T-helper 17 cell (primary cell): ENCODE measurements at places on chromosomes 3 and 15. TPM values are rescaled to one million over a fixed set of nuclear protein-coding genes. Genes with fewer than 3 reads are reported as not detected.

TMEM45A gene
- 0.65 TPM for total RNA-seq

- DNase-seq = no peak
Observed at GRCh38 chr15:67761343-67761742, 64.0 kb upstream of the SKOR1 start.

GRCh38 chr3:102026656-102027055, 177.3 kb downstream of the NFKBIZ start:
- DNase-seq = no peak

DNA sequence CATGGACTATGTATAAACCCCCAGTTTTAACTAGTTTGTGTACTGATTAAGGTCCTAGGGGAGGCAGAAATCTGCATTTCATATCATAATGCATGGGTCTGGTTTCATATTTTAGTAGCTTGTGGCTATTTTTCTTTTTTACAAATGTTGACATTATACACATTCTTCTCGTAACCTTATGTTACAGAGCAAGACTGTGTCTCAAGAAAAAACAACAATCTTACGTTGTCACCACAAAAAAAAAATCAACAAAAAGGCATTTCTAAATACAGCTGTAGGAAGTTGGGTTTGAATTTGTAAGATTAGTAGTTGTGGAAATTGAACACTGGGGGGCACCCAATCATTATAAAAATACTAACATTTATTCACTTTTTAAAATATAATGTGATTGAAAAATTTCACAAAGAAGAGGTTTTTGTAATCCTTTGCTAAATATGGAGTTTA, 17.9 kb downstream of the SERP1 start:
- DNase-seq = no peak

ACKR2 gene
- total RNA-seq = 0.35 TPM

GRCh38 chr3:76943058-76943457, 96.8 kb upstream of the ROBO2 start:
- DNase-seq = no peak

- DNase-seq = no peak
Observed at GRCh38 chr3:152334761-152335160, 66.0 kb downstream of the MBNL1 start.

DNA sequence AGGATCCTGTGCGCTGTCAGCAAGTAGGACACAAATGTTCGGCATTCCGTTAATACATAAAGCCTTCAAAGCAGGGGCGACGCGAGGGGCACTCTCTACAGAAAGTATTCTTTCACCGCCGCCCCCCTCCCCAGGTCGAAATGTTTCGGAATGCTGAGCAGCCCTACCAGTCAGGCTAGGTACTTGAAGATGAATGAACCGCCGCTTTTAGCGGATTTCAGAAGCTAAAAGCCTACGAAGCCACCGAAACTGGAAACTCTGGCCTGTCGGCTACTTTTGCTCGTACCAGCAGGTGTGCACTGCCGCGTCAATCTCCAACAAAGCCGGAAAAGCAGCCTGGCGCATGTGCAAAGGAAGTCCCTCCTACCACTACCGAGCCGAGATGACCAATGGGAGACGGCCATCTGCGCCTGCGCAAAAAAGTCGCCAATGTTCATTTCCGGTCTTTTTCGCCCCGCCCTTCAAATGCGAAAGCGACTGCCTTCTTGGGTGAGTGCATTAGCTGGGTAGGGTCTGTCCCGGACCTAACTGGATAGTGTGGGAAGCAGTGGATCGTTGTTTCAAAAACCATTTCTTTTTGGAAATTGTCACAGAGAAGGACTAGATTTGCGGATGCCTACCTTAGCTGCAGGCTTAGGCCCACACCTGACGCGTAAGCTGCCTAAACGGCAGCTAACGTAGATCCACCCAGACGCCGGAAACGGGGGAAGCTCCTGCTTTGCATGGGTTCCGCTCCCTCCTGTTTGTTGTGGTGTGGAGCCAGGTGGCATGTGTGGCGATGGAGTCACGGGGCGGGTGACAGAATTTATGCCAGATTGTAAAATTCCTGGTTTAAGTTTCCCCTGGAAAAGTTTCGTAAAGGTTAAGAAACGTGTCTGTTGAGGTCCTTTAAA, at the start of gene WDR5B:
Gene WDR5B (minus strand): TSS at position 301 of the 893 bp plus-strand sequence. CDS start 534 bp downstream, outside the sequence.
- peak; percentile 91 for DNase-seq
